Activated T-helper 1 cell treated with anti-CD3 and anti-CD28 coated beads, Interleukin-12 subunit alpha, Interleukin-12 subunit beta, Interleukin-2, Interleukin-4 antibody, amounts not matched to agents 30 ng/mL and 10 ng/mL and 1 ng/mL, durations not matched to agents 14 hours and 24 hours and 36 hours (primary cell): ENCODE measurements at places on chromosomes 16 and 17.

GRCh38 chr17:60356940-60357339 lies 35.0 kb downstream of the USP32 start:
- no peak for DNase-seq

GRCh38 chr16:72470541-72470940 lies 298.6 kb upstream of the PMFBP1 start:
- DNase-seq, result no peak

- no peak for DNase-seq
Observed at GRCh38 chr17:76234354-76234679, 6.0 kb downstream of the RNF157 start.

DNA sequence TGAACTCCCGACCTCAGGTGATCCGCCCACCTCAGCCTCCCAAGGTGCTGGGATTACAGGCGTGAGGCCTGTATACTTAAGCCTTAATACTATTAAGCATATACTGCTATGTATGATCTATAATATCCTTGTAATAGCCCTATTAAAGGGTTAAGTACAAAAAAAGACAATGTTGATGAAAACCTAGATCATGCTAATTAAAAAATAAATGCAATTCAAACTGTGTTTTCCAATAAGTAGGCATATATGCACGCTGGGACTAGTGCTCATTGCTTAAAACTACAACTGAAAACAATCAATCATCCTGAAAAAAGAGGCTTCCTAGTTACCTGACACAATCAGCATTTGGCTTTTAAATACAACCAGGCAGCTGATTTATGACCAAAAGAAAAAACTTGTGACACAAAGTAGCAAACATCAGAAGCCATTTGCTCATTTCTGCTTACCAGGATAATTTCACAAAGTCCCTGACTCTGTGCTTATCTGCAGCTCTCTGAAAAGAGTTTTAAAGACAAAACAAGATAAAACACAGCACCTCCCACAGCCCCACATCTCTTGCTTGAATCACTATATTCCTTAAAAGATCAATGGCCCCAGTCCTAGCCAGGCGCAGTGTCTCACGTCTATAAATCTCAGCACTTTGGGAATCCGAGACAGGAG lies 11.1 kb downstream of the ZNF385C start:
- no peak for DNase-seq

GRCh38 chr16:49081086-49081485 lies 200.6 kb downstream of the CBLN1 start:
- DNase-seq, result no peak

DNA sequence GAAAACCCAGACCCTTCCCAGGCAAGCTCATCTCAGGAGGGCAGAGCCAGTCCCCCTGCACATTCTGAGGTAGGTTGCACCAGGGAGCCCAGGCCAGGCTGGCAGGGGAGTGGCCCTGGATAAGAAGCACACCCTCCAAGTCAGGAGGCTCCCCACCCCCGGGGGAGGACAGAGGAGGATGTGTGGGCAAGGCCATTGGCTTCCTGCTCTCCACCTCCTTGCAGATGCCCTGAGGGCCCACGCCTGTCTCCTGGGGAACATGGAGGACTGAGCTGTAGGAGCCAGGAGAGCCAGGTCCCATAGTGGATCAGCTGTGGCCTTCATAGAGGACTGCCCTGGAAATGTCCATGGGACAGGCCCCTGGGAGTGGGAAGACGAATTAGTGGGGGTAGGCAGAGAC lies 126.7 kb downstream of the IRF8 start:
- no peak for DNase-seq

- no peak for DNase-seq
Observed at GRCh38 chr17:312476-313148, 40.0 kb downstream of the RPH3AL start.

DNA sequence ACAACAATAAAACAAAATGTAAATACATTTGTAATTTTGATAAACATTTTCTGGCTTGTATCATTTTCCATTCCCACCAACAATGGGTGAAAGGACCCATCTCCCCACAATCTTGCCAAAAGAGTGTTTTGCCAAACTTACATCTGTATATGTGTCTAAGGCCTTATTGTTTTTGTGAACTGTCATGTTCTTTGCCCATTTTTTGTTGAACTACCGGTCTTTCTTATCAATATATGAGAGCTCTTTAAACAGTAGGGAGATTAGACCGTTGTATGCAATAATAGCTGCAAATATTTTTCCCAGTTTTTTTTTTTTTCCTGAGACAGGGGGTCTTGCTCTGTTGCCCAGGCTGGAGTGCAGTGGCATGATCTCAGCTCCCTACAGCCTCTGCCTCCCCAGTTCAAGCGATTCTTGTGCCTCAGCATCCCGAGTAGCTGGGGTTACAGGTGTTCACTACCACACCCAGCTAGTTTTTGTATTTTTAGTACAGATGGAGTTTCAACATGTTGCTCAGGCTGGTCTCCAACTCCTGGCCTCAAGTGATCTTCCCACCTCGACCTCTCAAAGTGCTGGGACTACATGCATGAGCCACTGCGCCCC lies 9.6 kb upstream of the STX4 start:
- no peak for DNase-seq

DNA sequence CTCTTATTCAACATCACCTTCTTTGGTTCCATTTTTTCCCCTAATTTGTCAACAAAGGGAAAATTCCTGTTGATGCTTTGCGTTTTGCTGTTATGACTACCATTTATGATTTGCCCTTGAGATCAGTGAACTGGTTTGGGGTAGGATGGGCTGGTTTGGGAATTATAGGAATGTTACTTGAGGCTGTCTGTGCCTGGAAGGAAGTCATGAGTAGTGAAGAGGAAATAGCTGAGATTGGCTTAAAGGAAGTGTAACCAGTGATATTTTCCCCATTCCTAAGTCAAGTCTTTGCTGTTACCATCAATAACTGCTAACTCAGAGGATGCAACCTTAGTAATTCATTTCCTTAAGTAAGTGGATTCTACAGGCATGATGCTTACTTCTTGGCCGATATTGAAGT lies 179.2 kb downstream of the MAP2K6 start:
- no peak for DNase-seq

GRCh38 chr16:31357324-31358109 lies 2.5 kb downstream of the ITGAX start:
- no peak for DNase-seq

GRCh38 chr17:48595278-48595999 lies 1.9 kb upstream of the HOXB5 start:
- DNase-seq, result no peak

DNA sequence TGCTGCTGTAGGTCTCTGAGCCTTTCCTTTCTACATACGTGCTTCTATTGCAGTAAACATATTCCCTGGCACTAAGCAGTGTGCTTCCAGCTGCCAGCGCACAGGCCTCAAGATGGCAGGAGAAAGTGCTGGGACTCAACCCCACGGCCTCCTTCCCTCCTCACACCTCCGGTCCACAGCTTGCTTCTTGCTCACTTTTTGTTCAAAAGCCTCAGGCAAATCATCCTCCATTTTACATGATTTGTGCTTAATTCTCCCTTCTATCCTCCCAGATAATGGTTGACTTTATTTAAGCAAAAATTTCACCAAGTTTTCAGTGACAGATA lies 5.4 kb downstream of the CDK5R1 start:
- DNase-seq, result no peak

- no peak for DNase-seq
Observed at GRCh38 chr17:83084621-83085056, 5.2 kb downstream of the METRNL start.

DNA sequence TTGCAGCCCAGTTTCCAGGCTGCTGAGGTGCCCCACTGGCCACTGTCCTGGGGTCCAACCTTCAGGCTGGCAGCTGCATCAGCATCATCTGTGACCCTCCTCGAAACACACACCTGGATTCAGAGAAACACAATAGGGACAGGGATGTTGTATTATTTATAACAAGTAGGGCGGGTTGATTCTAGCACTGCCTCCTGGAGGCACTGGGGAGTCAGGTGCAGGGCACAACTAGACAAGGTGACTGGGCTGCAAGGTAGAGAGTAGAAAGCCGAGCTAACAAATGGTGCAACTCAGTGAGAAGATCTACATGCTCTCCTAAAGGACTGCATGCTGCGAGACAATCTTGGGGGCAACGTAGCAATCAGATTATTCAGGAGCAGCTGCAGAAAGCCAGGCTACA lies 317.3 kb downstream of the SLC39A11 start:
- DNase-seq, result no peak

- no peak for DNase-seq
Observed at GRCh38 chr17:76678330-76678729, 32.4 kb downstream of the MXRA7 start.

DNA sequence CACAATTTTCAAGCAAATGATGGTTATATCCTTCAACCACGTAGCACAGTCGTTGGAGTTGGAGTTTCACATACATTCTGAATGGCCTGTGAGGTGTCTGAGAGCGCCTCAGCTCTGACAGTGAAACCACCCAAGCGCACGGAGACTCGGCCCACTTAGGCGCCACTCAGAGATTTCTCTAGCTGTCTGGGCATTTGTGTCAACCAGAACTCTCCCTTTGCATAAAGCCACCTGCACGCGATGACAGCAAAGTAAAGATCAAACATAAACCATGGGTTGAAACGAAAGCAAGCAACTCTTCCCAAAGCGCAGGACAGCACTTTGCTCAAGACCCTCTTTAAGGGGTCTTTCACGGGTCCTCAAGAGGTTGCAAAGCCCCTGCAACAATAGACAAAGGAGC lies 533 bp downstream of the SLC6A4 start:
- DNase-seq, result no peak

DNA sequence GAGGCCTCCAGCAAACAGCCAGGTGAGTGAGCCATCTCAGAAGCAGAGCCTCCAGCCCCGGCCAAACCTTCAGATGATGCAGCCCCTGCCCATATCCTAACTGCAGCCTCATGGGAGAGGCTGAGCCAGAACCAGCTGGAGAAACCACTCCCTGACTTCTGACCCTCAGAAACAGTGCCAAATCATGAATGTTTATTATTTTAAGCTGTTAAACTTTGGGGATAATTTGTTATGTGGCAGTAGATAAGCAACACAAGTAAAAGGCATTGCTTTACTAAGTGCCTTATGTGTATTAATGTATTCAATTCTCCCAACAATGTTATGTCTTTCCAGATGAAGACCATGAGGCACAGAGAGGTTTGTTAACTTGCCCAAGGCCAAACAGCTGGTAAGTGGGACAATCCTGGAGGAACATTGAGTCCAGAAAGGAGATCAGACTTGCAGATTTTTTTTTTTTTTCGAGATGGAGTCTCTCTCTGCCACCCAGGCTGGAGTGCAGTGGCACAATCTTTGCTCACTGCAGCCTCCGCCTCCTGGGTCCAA lies 59.6 kb downstream of the SOCS1 start:
- DNase-seq, result no peak

DNA sequence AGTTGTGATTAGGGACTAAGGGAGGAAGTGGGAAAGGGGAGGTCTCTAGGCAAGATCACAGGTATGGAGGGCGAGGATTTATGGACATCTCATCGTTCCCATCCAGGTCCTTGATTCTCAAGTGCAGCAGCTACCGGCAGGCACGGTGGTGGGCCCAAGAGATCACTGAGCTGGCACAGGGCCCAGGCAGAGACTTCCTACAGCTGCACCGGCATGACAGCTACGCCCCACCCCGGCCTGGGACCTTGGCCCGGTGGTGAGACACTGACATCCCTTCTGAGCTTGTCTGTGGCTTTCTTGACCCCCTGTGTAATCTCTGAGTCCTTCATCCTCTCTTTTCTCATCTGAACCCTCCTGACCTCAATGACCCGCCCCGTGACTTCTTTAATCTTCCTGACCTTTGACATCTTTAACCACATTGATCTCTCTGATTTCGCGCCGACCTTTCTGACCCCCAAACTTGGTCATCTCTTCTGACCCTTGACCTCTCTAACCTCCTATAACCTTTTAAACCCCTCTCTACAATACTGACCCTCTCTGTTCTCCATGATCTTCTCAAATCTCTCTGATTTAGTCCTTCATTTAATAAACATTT lies 3.8 kb downstream of the PLD2 start:
- DNase-seq, result no peak

DNA sequence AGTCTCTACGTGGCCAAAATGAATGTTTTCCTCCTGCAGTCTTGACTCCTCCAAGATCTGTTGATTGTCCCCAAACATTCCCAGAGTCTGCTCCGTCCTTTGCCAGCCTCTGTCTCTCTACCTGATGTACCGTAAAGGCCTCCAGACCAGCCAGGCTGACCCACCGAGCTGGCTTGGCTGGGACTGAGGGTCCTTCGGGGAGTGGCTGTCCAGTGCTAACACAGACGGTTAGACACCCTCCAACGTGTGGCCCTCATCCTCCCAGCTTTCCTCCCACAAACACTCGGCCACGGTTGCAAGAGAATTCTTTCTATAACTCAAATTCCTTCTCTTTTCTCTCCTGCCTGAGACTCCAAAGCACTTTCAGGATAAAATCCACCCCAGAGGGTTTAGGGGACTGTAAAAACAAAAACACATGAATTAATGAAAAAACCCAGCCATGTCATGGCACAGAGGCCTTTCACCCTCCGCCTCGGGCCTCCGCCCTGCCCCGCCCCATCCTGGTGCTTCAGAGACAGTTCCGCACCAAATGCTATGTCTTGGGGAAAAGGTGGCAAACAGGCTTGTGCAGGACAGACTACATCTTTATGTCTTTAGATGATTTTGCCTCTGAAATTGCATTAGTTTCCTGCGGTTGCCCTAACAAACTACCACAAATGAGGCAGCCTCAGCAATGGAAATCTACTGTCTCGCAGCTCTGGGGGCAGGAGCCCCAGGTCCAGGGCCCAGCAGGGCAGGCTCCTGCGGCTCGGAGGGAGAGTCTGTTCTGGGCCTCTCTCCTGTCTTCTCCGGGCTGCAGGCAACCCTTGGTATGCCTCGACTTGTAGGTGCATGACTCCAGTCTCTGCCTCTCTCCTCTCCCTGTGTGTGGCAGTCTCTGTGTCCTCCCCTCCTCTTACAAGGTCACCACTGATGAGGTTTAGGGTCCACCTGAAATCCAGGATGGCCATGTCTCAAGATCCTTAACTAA lies 72.5 kb upstream of the CBX4 start:
- no peak for DNase-seq

GRCh38 chr16:83807710-83808572 lies at the start of gene HSBP1:
Gene HSBP1, plus strand, starts transcription at chr16:83807978. Its CDS starts 99 bp downstream, at chr16:83808077.
- peak; percentile 91 for DNase-seq

DNA sequence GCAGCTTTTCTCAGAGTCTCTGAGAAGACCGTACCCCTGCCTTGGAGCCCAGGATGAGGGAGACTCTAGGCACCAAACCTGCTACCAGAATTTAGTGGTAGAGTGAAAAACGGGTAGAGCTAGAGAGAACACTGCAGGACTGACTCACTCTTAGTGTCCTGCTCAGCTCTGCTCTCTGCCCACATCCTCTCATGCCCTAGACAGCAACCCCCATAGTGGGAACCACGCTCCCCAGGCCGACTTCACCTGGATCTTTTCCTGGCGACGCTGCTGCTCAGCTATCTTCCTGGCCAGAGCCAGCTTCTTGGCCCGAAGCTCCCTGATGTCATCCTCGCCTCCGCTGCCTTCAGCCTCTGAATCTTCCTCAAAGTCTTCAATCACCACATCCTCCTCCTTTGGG lies 26.7 kb downstream of the HIC1 start:
- DNase-seq, result no peak

GRCh38 chr17:8621585-8621984 lies 8.9 kb downstream of the MYH10 start:
- no peak for DNase-seq

GRCh38 chr16:16887193-16887592 lies 508.3 kb downstream of the NPIPA7 start:
- DNase-seq, result no peak

- DNase-seq, result no peak
Observed at GRCh38 chr16:25018972-25019617, 3.9 kb upstream of the ARHGAP17 start.
